Activated naive CD8-positive, alpha-beta T cell treated with anti-CD3 and anti-CD28 coated beads, Interleukin-2, amount 10 ng/mL, durations not matched to agents 7 days and 5 days (primary cell): ENCODE measurements at places on chromosomes 7 and 10.

GRCh38 chr7:24812305-24812945, 55.2 kb upstream of the GSDME start:
- DNase-seq, result no peak

DNA sequence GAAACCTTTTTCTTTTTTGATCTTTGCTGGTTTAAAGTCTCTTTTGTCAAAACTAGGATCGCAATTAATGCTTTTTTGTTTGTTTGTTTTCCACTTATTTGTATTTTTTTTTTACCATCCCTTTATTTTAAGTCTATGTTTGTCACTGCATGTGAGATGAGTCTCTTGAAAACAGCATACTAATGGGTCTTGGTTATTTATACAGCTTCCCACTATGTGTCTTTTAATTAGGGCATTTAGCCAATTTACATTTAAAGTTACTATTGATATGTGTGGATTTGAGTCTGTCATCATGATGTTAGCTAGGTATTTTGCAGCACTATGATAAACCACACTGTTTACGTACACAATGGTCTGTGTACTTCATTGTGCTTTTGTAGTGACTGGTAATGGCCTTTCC, 34.7 kb upstream of the PPP1R3A start:
- DNase-seq, result no peak

DNA sequence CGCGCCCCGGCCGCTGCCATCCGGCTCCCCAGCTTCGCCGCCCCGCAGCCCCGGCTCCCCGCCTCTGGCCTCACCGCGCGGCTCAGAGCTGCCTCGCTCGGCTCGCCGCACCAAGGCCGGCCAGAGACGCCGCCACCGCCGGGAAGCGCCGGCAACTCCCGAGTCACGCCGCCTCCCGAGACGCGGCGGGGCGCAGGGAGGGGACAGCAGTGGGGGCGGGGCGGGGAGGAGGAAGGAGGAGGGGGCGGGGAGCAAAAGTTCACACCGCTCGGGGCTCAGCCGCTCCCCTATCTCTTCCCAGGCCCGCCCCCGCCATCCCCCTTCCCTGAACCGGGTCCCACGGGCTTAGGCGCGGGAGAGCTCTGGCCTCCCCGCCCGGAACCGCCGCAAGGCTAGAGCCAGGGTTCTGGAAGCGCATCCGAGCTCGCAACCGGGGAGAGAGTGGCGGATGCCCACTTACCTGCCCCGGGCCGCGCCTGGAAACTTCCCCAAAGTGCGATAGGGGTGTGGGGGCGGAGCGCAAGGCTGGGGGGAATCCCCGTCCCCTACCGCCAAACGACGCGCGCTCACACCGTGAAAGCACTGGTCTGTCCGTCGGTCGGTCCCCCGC, 1.0 kb downstream of the CHST15 start:
- DNase-seq, result peak; percentile 36

DNA sequence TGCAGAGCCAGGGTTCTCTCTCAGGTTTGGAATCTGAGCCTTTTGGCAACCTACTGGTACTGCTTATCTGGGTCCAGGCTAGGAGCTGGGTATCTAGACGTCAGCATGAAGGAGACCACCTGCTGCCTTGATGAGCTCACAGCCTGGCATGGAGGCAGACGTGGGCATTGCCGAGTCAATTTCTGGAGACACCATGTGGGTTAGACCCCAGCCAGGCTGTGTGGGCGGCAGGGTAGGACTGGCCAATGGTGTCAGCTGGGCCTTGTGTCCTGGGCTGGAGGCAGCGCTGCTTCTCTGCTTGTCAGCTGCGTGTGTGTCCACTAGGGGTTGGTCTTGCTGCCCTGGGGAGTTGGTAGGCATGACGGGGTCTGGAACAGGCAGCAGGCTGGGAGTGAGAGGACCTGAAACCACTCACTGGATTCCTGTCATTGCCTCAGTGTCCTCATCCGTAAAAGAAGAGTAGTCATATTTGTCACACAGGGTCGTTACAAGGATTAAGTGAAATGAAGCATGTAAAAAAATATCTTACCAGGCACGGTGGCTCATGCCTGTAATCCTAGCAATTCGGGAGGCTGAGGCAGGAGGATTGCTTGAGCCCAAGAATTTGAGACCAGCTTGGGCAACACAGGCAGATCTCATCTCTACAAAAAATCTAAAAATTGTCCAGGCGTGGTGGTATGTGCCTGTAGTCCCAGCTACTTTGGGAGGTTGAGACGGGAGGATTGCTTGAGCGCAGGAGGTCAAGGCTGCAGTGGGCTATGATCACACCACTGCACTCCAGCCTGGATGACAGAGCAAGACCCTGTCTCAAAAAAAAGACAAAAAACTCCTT, 31.7 kb upstream of the ANKRD2 start:
- no peak for DNase-seq

GRCh38 chr10:37095792-37096573, 29.4 kb upstream of the ANKRD30A start:
- DNase-seq, result no peak

DNA sequence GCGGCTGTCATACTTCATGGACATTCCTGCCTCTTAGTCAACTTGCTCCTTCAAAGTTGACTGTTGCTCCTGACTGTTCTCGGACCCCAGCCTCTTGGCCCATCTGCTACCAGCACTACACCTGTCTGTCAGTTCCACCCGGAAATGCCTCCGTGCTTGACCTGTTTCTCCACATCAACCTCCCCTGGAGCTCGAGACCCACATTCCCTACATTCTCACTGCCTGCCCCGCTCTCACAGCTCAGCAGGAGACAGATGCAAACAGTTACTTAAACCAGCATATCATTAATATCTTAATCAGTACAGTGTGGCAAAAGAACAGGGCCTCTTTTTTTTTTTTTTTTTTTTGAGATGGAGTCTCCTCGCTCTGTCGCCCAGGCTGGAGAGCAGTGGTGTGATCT, 174.3 kb downstream of the NRP1 start:
- DNase-seq, result no peak

DNA sequence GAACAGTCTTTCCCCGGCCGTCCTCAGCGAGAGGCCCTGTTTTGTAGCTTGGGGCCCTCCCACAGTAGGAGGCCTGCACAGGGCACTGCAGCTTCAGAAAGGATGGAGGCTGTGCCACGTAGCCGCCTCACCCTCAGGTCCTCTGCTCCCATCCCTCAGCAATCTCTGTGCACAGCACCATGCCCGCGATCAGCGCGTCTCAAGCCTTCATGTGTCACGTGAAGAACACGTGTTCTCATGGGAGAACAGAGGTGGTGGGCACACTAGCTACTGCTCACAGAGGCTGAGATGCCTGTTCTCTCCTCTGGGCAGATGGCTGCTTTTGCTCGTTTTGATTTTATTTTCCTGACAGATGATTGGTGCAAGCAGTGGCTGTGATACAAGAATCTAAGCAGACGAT, 8.5 kb upstream of the SHH start:
- no peak for DNase-seq

DNA sequence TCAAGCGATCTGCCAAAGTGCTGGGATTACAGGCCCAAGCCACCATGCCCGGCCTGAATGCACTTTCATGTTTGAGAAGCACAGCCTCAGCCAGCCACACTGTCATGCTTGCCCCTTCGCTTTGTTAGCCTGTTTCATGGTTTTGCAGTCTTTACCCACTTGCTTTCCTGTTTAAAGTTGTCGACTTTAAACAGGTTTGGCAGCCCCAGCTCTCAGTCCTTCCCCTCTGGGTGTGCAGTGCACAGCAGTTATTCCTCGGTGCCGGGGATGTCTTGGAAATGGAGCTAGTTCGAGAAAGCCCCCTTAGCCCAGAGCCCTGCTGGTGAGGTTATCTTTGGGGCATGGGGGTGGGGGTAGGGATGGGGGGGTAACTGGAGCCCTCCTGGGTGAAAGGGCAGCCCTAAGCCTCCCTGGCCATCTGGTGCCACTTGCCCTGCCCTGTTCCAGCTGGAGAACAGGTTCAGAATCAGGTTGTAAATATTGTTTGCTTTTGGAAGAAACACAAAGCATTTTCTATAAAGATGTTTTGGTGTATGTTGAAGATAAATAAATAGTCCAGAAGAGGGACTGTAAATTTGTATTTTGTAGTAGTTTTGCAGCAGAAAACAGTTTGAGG, 14.8 kb downstream of the TSPAN14 start:
- no peak for DNase-seq

- no peak for DNase-seq
These were observed 64.8 kb upstream of the GHITM start for GRCh38 chr10:84074521-84074920.

DNA sequence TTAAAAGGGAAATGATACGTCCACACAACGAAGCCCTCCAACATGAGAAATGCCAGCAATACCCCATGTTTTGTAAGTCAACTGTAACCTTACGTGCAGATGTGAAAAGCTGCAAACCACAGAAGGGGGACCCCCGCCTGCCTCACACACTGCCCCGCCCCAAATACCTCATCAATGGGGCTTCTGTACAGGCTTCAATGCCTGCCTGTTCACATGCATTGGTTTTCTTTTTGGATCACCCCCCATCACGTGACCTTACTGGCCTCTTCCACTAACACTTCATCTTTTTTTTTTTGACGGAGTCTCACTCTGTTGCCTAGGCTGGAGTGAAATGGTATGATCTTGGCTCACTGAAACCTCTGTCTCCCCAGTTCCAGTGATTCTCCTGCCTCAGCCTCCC, 224.0 kb downstream of the TNS3 start:
- DNase-seq, result no peak

- DNase-seq, result no peak
These were observed 763 bp upstream of the RALA start for GRCh38 chr7:39622609-39623008.

DNA sequence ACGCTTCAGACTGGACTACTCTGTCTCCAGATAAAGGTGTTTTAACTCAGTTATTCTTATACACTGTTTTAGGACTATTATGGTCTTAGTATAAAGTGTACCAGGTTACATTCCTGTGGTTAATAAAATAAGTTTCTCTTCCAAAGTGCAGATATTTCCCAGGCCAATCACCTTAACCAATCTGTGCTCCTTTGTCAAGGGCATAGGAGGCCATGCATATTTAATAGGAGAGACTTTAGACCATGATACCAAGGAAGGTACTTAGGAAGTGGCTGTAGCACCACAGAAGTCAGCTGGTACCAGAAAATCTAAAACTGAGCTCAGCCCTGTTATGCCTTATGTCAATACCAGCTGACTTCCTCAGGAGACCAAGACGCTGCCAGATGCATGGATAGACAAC, 226.5 kb upstream of the TMEM72 start:
- no peak for DNase-seq

GRCh38 chr10:42973870-42974692, 102.8 kb upstream of the RET start:
- DNase-seq, result peak; percentile 17

- no peak for DNase-seq
These were observed 108.0 kb downstream of the CREB5 start for GRCh38 chr7:28520074-28521015.

DNA sequence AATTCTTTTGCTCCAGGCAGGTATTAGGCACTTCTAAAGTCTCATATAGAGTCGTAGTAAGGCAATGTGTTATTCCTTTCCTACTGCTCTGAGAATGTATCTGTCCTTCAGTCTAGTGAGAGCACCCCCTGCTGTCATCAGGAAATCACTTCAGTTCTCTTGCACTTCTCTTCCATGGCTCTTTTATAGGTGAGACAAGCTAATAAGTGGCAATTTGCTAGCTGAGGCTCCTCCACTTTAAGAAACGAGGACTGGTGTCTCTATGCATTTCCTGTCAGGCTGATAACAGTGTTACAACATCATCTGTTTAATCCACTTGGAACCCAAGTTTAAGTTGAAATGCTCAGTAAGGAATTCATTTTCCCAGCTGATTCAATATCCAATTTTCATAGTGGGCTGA, 350.6 kb downstream of the TFEC start:
- DNase-seq, result no peak

DNA sequence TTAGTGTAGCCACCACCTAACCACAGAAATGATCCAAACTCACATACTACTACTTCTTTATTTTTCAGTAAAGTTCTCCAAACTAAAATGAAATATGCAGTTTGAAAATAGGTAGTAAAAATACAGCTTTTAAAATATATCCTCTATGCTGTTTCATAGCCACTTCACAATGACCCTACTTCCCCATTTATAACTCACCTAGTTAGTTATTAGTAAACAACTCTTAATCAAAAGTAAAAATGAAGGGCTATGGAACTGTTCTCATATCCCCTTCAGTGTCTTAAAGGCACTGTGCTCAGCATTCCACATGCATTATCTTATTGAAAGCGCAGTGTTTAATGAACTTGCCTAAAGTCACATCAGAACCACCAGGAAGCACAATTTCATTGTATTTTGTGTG, 43.5 kb downstream of the KMT2C start:
- no peak for DNase-seq

DNA sequence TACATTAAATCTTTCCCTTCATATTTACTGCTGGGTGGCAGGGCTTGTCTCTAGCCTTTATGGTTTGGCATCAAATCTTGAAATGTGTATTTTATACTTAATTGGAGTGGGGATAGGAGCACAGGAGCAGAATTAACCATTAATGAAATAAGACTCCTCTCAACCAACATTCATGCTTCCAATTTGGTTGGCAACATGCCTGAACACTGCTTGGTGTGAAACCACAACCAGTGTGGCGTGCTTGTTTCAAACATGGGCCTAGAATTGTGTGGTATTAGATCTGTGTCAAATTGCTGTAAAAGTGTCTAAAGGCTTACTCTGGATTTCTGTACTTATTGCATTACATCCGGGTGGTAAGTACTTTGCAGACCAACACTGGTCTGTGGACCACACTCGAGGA, 25.1 kb upstream of the VPS41 start:
- no peak for DNase-seq

GRCh38 chr10:2047679-2048078, 310.4 kb upstream of the ADARB2 start:
- DNase-seq, result no peak

DNA sequence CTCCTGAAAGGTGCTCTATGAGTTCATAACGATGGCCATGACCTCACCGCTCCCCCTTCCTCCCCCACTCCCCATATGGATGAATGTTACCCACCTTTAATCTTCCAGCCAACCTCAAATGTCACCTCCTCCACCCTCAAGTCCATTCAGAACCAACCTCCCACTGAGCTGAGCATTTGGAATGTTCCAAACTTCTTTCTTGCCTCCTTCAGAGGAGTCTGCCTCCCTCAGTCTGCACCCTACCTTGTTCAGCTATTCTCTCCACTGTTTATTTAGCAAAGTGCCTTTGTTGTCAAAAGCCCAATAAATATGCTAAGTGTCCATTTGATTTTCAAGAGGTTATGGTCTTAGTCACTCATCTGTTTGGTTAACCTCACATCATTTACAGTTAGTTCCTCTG, 22.9 kb upstream of the MTPAP start:
- DNase-seq, result no peak

GRCh38 chr7:70884809-70885208, 247.1 kb upstream of the GALNT17 start:
- DNase-seq, result no peak

DNA sequence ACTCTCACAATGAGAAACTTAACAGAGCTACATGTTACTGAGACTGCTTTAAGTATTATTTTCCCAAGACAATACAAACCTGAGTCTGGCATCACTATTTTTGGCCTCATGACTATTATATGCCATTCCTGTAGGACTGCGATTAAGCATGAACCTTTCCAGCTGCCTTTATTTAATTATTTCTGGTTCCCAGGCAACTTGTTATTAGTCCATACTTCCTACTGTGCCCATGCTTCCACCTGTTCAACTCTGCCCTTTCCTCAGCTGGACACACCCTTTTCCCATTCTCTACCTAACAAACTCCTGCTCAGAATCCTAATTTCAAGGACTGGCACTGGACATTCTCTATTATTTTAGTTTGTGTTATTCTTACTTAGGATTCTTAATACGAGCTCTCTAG, 8.1 kb upstream of the CROT start:
- DNase-seq, result no peak
